ENCODE measurements at places on chromosomes 2 and 18.

- no peak for DNase-seq
Observed at GRCh38 chr2:226828191-226828590, 7.7 kb upstream of the RHBDD1 start.

GRCh38 chr2:230575642-230576324, 136.9 kb upstream of the CAB39 start:
- DNase-seq: no peak

- DNase-seq: no peak
Observed at GRCh38 chr2:188318161-188318749, 26.6 kb downstream of the GULP1 start.

- no peak for DNase-seq
Observed at GRCh38 chr2:218605432-218605831, 2.3 kb upstream of the PLCD4 start.

DNA sequence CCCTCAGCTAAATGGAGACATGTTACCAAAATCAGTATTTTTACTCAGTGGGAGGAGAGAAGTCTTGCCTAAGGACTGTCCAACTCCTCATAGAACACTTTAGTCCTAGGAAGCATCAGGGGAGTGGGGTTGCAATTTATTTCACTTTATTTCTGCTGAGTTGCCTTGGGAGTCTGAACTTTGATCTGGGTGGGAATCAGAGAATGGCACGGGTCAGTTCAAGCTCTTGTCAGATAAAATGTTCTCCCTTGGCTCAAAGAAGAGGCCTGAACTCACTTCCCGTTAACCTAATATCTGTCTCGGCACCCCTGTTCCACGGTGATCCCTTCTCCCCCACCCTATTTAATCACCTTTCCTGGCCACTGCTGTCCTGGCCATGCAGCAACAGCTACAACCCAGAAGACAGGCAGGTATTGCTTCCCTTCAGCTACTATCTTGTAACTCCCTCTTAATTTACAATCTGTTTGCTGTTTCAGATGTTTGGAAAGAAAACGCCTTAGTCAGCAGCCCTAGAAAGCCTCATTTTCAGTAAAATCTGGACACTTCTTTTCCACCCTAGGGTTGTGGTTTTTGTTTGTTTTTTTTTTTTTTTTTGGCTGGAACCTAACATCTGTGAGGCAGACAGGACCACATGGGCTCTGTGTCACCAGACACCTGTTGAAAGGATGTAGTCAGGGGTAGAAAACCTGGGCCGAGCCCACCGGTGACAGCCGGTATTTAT, 52.5 kb downstream of the SERTAD2 start:
- DNase-seq: no peak

DNA sequence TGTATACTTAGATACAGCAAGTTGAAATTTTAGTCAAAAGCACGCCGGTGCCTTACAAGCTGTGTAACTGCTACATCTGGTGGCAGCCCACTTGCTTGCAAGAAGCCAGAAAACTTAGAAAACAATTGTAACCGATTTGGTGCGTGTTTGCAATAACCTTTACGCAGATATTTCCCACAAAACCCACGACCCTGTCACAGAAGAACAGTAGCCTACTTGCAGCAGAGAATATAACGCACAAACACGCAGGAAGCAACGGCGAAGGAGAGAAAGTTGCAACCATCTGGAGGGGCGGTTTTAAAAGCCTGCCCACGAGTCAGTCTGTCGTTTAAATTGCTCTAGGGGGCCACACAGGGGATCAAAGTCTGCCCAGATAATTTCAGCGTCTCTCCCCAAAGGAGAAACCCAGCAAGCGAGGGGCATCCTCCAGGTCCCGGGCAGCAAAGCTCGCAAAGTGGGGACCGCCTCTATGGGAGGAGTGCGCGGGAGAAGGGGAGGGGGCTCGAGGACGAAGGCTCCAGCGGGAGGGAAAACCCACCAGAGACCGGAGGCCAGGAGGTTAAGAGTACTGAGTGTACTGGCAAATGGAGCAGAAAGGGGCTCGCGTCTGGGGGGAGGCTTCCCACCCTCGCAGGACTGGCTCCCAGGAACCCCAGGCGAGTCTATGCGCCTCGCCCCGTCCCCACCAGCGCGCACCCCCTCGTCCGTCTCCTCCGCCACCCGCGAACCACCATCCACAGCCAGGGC, 1.1 kb downstream of the TLK1 start:
- peak; percentile 51 for DNase-seq

Measured in SK-N-MC (cell line).